T-helper 17 cell (primary cell): ENCODE measurements at places on chromosomes 7 and 10.

GRCh38 chr7:101960985-101961708 is 143.7 kb downstream of the CUX1 start:
- no peak for DNase-seq

DNA sequence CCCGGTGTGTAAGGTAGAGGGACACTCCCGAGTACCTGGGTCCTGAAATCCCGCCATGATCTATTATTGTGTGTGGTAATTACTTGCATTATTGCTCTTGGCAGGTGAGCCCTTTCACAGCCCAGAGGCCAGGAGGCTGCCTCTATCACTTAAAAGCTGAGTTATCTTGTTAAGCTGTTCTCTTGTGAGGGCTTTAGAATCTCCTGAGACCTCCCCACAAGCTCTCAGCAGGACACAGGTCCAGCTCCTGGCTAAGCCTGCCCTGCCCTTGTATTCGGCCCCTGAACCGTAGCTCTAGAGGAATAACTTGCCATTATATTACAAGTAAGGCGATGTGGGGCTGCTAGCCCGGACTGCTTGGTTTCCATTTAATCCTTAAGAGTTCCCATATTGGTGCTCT is 13.9 kb downstream of the SND1 start:
- no peak for DNase-seq

GRCh38 chr7:30668102-30668501 is 14.2 kb downstream of the CRHR2 start:
- no peak for DNase-seq

- DNase-seq = no peak
Measured at GRCh38 chr7:115618676-115619075, 411.9 kb downstream of the TFEC start.

DNA sequence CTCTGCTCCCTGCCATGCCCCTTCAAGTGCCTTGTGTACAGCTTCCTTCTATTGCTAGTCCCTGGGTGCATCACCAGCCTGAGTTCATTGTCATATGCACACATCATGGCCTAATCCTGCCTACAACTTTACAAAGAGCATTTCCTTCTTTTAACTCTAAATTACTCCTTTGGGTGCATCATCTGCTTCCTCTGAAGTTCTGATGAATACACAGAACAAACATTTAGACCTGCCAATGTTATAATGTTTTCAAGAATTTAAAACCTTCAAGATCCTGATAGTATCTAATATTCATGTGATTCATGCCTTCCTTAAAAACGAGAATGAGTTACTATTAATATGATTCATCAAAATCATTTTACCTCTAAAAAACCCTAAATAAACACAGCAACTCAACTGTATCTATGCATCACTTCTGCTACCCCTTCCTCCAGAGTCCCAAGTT is 357.1 kb downstream of the MAGI2 start:
- no peak for DNase-seq

DNA sequence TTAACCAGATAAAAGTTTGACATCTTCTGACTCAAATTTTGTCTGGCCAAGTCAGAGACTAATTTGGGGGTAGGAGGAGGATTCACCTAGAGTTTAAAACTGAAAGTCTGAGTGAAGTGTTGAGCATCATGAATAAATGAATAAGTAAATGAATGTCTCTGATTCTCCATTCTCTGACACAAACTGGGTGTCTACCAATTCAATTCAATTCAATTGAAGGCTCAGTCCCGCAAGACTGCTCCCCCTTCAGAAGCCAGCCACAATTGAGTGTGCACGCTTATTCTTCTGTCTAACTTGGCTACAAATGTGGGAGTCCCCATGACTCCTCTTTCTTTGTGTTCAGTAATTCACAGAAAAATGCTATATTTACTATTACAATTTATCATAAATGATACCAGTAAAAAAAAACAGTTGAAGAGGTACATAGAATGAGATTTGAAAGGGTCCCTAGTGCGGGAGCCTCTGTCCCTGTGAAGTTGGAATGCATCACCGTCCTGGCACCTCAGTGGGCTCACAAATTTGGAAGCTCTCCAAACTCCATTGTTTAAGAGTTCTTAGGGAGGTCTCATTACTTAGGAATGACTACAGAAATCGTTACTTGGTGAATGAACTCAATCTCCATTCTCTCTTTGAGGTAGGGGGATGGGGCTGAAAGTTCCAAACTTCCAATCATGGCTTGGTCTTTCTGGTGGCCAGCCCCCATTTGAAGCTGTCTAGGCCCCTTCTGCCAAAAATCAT is 243.7 kb upstream of the PHYHIPL start:
- no peak for DNase-seq

DNA sequence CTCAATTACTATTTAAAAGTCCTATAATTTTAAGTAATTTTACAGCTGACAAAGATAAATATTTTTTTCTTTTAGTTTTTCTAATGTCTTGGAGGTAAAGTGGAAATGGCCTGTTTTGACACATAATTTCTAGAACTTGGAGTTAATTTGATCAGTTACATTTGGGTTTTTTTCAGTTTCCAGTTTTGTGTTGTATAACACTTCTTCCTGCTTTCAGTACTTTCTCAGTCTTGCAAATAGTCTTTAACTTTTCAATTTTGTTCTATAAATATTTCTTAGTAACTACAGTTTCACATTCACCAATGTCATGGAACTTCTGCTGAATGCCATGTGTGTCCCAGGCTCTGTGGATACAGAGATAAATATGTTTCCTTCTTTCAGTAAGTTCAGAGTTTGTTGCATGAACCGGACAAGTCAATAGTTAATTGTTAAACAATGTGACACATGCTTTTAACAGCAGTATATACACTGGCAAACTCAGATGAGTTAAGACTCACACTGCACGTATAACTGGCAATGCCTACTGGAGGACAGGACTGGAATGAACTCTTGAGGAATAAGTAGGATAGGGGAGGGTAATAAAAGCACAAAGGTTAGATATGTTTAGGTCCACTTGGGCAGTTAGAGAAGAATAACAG is 4.6 kb downstream of the SHOC2 start:
- no peak for DNase-seq

GRCh38 chr10:124605001-124605370 is 139.2 kb downstream of the FAM53B start:
- no peak for DNase-seq

DNA sequence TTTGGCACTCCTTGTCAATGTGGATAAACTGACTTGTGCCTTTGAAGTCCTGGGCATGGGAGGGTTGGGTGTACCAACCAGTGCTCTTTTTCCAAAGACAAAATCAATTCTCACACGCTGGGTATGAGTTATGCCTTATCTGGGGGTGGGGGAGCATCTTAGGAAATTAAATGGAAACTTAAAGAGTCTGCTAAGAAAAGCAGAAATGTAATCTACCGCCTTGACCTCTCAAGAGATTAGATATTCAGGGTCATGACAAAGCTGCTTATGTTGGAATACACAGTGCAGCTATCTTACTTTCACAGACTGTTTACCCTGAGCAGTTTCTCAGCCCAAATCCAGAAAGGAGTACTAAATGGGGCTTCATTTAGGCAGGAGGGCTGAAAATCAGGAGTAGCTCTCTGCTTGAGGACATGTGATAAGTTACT is 2.6 kb downstream of the MEST start:
- DNase-seq = no peak

- DNase-seq = no peak
Measured at GRCh38 chr10:44786286-44786850, 124.8 kb upstream of the TMEM72 start.

GRCh38 chr10:107561136-107561650 is 396.7 kb upstream of the SORCS1 start:
- DNase-seq = no peak

DNA sequence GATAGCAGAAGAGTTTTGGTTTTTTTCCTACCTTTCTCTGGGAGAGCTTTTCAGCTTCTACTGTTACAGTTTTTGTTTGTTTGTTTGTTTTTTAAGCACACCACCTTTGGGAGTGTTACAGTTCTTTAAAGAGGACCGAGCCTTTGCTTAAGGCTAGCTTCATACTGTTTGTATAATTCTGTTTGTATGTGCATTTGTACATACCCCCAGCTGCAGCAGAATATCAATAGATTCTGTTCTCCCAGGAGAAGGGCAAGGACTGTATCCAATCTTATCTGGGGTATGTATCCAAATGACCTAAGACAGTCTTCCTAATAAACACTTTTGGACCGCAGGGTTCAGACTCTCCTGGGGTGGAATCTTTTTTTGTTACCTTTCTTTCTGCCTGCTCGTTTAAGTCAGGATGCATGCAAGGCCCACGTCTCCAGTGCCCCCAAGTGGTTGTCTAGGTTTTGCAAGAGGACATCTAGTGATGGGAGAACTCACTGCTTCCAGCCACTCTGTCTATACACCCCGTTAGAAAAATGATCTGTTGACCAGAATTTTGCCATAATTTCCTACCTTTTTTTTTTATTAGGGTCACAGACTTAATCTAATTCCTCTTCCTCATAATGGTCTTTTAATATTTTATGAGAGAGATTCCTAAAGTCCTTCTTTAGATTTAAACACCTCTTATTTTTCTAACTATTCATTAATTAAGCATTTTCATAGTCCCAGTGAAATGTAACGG is 23.9 kb downstream of the NRF1 start:
- DNase-seq = no peak

- no peak for DNase-seq
Measured at GRCh38 chr7:28700790-28701203, 257.3 kb downstream of the TRIL start.

DNA sequence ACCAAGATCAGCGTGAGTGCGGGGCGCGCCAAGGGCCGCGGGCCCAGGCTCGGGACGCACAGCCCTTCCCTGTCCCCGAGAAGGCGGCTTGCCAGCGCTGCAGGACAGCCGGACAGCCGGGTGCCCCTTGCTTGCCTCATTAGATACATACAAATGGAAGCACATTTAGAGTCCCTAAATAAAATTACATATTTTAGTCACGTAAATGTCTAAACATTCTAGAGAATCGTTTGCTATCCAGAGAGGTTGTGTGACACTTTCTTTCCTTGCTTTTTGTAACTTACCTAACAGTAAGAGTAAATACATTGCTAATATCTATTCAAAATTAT is 4.8 kb downstream of the VSTM2A start:
- DNase-seq = no peak

DNA sequence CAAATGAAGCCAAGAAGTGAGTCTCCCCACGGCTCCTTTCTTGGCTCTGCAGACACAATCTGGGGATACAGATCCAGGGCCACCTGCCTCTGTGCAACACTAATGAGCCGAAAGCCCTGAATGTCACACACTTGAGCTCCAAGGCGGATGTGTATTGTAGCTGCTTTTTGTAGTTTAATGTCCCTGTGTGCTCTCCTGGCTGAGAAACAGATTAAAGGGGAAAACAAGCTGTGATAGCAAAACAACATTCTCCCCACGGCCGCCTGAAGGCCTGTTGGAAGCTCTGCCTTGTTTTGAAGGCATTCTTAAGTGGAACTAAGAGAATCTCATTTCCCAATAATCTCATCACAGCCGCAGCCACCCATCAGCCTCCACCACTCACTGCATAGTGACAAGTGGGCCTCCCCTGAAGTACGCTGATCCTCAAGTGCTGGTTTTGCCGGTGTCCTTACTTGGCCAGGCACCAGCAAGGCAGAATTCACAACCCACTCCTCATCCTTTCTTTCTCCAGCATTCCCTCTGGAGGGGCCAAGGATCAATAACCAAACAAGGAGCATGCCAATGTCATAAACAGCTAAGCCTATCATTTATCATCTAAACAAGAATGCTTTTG is 44.4 kb upstream of the AMPH start:
- DNase-seq = no peak
